Spleen (tissue), 13 donors: ENCODE measurements at places on chromosomes 5 and 9. TPM values are rescaled to one million over a fixed set of nuclear protein-coding genes. Genes with fewer than 3 reads are reported as not detected.

Gene ERMP1
- polyA plus RNA-seq = 2.9 TPM

DNA sequence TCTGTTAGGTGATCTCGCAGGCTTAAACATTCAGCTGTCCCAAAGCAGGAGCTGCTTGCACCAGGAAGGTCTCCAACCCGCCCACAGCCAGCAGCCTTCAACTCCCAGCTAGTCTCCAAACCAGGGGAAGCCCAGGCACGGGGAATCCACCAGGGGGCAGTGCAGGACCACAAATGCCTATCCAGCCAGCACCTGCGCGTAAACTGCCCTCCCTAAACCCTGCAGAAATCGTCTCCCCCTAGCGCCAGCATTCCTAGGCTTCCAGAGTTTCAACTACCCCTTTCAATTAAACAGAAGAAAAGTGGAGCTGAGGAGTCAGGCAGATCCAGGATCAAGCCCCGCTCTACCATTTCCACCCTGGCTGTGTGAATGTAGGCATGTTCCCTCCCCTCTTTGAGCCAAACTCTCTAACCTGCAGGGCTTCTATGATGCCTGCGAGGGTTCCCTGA is 72.0 kb downstream of the HRH2 start:
- DNase-seq = peak; percentile 96

- DNase-seq = no peak
Observed at GRCh38 chr5:32387211-32387610, 57.3 kb downstream of the ZFR start.

GRCh38 chr9:35690614-35691333 is 1.0 kb upstream of the TPM2 start:
- DNase-seq = peak; percentile 86

- no peak for DNase-seq
Observed at GRCh38 chr9:19020886-19021455, 12.0 kb downstream of the SAXO1 start.

GRCh38 chr5:153896117-153896516 is 142.6 kb downstream of the FAM114A2 start:
- no peak for DNase-seq

GRCh38 chr9:6907772-6908381 is 150.1 kb downstream of the KDM4C start:
- no peak for DNase-seq

GRCh38 chr5:74361406-74362358 is 278.8 kb downstream of the ENC1 start:
- DNase-seq = no peak

DNA sequence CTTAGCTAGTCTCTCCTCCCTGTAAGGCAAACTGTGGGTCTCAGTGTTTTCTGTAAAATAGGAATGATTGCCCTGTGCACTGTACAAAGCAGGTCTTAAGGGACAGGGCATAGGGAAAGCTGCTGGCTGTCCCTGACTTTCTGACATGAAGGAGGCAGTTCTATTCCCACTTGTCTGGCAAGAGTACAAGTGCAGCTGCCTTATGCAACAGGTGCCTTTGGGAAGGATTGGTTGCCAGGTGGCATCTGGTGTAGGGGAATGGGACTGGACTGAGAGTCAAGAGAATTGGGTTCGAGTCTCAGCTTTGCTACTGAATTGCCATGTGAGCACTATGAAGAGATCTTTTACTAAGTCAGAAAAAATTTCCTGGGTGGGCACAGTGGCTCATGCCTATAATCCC is 10.0 kb downstream of the BSPRY start:
- DNase-seq = no peak

Gene TLX3
- polyA plus RNA-seq = not detected

GRCh38 chr5:167507463-167508233 is 783.8 kb upstream of the WWC1 start:
- DNase-seq = no peak
